ENCODE measurements at places on chromosomes 4 and X.

- peak; percentile 13 for DNase-seq
Measured at GRCh38 chrX:2351999-2352995, 148.5 kb downstream of the DHRSX start.

DNA sequence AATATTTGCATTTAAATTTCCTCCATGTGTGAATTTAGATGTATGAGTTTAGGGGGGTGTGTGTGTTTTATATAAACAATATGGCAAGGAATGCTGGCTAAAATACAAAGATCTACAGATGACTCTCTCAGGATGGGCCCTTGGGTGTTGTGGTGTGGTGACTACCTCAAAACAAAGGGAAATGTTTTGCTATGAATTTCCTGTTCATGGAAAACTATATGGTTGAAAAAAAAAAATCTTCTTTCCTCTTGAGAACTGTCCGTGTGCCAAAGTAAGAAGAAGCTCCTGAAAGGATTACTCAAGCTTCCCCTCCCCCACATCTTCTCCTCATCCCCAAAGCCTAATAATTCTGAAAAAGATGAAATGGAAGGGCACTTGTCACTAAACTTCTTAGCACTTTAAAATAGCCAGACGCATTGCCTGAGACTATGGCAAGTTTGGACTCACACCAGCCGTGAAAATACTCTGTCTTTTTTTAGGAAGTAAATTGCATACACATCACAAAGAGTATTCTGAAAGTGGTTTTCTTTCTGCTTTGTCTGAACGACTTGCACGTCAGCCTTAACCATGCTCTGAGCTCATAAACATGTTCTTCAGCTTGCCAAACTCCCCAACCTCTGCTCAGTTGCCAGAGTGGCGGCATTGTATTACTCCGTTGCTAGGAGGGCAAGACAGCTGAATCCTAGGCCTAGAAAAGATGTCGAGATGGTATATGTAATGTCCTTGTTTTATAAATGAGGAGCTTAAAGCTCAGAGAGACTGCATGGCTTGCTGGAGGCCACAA lies 250.4 kb upstream of the JADE1 start:
- DNase-seq, result no peak

GRCh38 chr4:83631066-83631465 lies 95.2 kb downstream of the GPAT3 start:
- DNase-seq, result no peak

DNA sequence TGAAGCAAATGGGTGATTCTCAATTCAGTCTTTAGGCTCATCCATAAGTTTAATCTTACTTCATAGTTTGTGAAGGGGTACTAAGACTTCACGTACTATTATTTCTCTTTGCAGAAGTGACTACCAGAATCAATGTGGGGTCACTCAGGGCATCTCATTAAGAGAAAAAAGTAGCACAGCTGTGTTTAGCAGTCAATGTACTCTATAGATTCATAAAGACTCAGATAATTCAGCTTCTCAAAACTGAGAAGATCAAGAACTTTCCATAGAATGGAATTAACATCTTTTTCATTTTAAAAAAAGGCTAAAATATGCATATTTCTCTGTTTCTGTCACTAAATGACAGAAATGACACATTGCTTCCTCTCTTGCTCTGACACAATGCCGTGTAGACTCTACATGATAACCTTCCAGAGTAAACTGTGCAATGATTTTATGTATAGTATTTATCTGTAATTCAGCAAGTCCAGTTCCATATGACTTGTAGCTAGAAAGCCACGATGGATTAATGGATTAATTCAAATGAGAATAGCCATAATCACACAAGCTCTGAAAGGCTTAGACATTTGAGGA lies 20.3 kb upstream of the LSM6 start:
- DNase-seq, result no peak

DNA sequence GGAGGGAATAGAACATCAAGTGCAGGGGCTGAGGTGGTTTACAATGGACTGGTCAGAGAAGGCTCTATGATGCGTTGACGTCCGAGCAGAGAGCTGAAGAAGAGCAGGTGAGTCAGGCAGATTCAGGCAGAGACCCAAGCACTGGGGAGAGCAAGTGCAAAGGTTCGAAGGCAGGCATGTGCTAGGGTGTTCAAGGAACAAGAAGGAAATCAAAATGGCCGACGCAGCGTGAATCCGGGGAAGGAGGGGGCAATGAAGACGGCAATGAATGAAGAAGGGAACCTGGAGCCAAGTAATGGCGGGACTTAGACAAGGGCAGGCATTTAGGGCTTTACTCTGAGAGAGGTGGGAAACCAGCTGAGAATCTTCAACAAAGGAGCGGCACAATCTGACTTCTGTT lies 56.8 kb upstream of the DCTD start:
- no peak for DNase-seq

- DNase-seq, result no peak
Measured at GRCh38 chr4:166091146-166091545, 218.1 kb downstream of the TLL1 start.

GRCh38 chrX:110318664-110318968 lies 731 bp upstream of the AMMECR1 start:
- DNase-seq, result no peak

DNA sequence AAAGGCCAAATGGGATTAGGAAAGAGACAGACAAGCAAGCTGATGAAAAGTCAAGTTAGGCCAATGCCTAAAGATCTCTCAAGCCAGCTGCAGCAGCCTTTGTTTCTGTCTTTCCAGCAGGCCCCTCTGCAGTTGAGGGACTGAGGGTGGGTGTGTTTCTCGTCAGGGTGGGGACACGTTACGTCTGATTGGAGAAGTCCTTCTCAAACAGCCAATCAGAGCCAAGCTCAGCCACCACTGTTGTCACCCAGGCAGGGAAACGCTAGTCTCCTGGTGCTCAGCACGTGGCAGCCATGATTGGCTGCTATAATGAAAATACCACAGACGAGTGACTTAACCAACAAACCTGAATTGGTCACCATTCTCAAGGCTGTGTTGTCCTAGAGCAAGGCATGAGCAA lies 177.1 kb upstream of the LCORL start:
- no peak for DNase-seq

- no peak for DNase-seq
Measured at GRCh38 chr4:101693842-101694398, 96.6 kb upstream of the BANK1 start.

GRCh38 chrX:106902684-106903083 lies 457 bp downstream of the RIPPLY1 start:
- DNase-seq, result no peak

DNA sequence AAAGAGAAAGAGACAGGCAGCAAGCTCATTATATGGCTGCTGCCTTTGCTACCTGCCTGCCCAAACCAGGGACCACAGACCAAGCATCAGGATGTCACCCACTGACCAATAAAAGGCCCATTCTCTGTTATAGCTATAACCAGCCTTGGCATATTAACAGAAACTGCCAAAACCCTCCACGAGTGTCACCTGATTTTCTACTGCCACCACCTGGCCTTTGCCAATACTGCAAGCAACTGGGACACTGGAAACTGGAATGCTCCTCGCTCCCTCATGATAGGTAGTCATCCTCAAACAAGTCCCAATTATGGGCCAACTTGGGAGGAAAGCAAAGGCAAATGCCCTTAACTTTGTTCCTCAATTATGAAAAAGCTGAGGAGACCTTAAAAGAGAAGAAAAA lies 76.0 kb downstream of the SPIN4 start:
- peak; percentile 12 for DNase-seq

DNA sequence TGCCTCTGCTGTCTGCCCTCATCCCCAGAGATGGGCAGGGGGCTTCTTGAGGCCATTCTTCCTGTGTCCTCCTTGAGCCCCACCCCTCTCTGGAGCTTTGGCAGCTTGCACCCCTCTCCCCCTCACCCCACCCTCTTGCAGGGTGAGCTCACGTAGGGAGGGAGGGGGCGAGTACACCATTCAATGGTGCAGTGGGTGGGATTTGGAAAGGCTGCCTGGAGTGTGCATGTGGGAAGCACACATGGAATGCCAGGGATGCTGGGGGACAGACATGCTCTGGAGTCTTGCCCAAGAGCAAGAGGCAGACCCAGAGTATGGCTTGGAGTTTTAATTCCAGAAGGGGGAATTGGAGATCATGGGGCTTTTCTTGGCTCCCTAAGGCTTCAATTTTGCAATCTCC lies 5.6 kb downstream of the PAK3 start:
- DNase-seq, result no peak

DNA sequence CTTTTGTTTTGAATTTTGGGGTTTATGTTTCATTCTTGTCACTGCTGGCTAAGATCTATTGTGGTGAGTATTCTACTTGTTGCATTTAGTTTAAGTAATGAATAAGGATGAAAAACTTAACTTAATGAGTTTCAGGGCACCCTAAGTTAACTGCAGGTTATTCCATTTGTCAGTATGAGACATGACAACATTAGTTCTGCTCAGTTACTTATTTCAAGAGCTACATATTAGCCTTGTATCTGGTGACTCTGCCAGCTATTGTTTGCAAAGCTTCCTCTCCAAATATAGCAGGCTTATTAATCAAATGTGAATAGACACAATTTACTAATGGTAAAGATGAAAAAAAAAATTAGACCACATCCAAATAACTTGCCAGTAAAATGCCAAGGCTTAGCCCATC lies 567.1 kb downstream of the IL15 start:
- DNase-seq, result no peak

- no peak for DNase-seq
Measured at GRCh38 chr4:1775731-1776500, 17.2 kb upstream of the FGFR3 start.

GRCh38 chrX:49761481-49761880 lies 65.7 kb upstream of the PAGE1 start:
- DNase-seq, result no peak

DNA sequence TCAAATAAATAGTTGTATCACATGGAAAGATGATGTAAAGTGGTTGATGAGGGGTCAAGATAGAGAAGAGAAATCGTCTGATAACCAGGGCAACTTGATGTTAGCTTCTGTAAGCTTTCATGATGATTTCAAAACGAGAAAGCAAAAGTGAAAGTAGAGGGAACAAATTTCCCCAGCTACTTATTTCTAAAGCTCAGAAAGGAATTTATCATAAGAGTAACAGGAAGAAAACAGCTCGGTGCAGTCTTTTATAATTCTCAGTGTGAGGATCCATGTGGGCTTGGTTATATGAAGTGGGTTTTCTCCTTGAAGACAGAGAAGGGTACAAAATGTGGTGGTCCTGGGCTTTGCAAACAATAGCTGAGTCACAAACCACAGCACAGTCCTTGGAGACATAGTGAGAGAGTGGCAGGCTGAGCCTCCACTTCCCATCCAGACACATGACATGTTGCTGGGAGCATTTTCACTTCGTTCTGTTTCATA lies 32.1 kb upstream of the GLRA2 start:
- DNase-seq, result no peak

DNA sequence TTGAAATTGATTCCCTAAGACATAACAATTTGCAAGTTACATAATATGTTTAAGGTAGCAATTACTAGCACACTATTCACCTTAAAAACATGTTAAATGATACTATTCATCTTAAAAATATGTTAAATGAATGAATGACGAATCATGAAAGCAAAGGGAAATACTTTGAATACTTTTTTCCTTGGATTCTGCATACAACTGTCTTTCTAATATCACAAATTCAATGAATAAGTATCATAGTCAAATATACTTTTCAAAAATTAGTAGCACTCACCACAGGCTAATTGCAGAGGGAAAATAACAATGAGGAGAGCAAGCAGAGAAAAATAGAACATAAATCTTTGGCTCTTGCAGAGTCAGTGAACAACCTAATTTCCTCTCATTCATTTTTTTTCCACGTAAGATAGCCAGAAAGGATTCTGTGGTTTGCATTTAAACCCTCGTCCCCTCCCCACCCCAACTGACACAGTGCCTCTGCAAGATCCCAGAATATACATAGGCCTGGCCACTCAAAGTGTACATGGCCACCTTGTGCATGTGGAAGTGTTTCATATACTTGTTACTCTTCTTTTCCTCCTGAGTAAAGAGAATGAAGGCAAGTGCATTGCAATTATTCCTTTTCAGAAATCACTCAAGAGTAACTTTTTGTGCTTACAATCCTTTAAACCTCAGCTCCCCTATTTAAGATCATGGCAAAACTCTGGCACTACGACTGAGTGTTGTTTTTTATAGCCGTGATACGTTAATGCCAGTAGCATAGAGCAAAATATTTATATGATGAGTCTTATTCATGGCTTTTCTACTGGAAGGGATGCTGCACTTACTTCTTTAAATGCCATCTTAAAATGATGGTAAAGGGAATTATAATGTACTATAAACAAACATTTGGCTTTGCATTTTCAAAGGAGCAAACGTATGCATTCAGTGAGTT lies 236.4 kb downstream of the PDGFC start:
- DNase-seq, result no peak

DNA sequence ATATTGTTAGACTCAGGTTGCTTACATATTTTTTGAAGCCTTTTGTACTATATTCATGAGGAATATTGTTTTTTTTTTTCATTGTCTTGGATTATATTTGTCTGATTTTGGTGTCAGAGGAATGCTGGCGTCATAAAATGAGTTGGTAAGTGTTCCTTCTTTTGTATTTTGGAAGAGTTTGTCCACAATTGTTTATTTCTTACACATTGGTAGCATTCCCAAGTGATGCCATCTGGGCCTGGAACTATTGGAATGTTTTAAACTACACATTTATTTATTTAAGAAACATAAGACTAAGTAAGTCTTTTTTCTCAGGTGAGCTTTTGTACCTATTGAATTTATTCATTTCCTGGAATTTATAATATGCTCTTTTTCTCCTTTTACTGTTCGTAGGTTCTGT lies 107.6 kb downstream of the LARP1B start:
- no peak for DNase-seq

DNA sequence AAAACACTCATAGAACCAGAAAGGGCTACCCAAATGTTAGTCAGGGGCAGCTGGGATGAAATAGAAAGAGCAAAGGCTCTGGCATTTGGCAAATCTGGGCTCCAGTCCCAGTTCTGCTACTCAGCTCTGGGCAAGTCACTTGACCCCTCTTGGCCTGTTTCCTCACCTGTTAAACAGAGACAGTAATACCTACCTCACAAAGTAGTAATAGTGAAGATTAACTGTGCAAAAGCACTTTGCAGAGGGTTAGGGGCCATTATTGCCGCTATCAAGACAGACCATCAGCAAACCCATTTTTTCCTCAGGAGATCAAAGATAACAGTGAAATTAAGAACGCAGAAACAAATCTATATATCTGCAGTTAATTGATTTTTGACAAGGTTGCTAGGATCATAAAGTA lies 20.6 kb downstream of the ZBTB33 start:
- DNase-seq, result no peak

- no peak for DNase-seq
Measured at GRCh38 chrX:150599226-150599625, 30.8 kb downstream of the MTM1 start.

DNA sequence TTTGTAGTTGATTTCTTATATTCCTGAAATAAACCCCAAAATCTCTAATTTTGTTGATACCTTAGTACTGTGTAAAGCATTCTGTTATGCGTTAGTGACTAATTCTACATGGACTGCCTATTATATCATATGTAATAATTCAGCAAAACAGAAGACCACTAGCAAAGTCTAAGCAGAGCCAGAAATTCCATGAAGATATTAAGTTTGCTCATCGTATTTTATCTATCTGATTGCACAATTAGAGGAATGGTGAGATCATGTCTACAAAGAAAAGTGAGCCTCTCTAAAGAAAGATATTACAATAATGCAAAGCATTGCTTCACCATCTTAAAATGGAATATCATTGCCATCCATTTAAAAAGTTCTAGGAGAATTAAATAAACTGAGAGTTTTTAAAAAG lies 374.6 kb upstream of the SLC7A11 start:
- DNase-seq, result no peak
